ENCODE measurements at places on chromosomes 7 and 10. TPM values are rescaled to one million over a fixed set of nuclear protein-coding genes. Genes with fewer than 3 reads are reported as not detected.
A peak's percentile ranks its signal among the peaks of the same experiment; 100 is the strongest.

DNA sequence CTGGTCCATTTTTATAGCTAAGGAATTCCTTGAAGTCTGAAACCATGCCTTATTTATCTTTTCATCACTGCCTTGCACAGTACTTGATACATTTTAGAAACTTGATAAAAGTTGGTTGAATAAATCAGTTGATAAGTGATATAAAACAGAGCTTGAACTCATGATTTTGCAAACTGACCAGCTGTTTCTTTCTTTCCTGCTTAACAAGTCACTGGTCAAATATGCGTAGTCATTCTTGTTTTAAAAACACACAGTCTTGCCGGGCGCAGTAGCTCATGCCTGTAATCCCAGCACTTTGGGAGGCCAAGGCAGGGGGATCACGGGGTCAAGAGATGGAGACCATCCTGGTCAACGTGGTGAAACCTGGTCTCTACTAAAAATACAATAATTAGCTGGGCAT, 6.3 kb downstream of the TPST1 start:
- peaks cover 26% of the 10 kb centered on the region for H3K4me1 ChIP-seq
- H3K4me3 ChIP-seq = no peak overlapping the region
- H3K27me3 ChIP-seq = peaks cover 2% of the 10 kb centered on the region

The SFTPD gene
- not detected for total RNA-seq

DNA sequence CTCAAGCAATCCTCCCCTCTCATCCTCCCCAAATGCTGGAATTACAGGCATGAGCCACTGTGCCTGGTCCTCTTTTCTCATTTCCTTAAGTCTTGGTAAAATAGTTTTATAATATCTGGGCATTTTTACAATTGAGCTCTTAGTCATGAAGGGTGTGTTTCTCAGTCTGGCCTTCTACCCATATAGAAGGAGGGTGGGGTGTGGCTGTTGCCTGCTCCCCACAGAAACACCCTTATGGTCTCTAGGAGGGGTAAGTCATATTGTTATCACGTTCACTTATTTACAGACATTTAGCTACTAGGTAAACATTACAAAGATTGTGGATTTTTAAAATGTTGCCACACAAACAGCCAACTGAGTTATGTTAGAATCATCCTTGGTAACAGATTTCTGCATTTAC, 6.7 kb upstream of the OTUD1 start:
- peaks cover 3% of the 10 kb centered on the region for H3K4me1 ChIP-seq
- no peaks in the 10 kb centered on the region for H3K36me3 ChIP-seq
- no peak overlapping the region for H3K4me3 ChIP-seq
- H3K27ac ChIP-seq = no peak overlapping the region
- peaks cover 4% of the 10 kb centered on the region for H3K27me3 ChIP-seq

The ZNF488 gene
- not detected for total RNA-seq

DNA sequence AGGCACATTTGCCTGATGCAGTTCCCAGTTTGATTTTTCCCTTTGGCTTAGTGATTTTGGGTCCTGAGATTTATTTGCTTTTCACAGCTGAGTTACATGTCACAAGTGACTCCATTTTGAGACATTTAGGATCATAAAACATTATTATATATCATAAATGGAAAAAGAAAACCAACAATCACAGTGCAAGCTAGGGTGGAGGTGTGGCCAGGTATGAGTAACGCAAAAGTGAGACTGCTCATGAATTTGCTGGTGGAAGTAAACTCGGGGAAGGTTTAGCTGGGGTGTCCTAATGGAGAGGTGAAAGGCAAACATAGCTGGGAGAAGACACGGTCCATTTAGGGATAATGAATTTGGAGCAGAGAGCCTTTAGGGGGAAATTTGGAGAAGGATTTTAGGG, 21.7 kb upstream of the UCN3 start:
- H3K4me3 ChIP-seq = no peak overlapping the region
- DNase-seq = no peak
- H3K36me3 ChIP-seq = no peaks in the 10 kb centered on the region
- H3K4me1 ChIP-seq = peaks cover 5% of the 10 kb centered on the region

DNA sequence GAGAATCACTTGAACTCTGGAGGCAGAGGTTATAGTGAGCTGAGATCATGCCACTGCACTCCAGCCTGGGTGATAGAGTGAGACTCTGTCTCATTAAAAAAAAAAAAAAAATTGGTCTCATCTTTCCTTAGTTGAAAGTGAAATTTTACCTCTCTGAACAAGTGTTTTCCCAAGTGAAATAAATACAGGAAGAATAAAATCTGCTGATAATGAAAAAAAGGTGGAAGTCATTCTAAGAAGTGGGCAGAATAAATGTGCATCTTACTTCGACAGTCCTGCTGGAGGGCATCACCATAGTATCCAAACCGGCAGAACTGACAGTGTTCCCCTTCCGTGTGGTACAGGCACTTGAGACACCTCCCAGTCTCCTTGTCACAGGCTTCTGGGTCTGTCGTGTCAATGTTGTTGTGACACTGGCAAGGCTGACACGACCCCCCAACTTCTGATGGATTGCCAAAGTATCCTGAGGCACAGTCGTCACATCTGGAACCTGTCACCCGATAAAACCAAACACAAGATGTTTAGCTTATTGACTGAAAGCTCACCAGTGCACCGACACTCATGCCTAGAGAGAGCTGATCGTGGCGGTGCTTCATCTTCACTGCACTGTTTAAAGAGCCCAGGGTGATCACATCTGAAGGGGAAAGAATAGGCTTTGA, 49.6 kb downstream of the LAMB1 start:
- H3K4me3 ChIP-seq = no peak overlapping the region
- H3K27ac ChIP-seq = no peak overlapping the region
- no peak for DNase-seq
- no peaks in the 10 kb centered on the region for H3K4me1 ChIP-seq
- no peaks in the 10 kb centered on the region for H3K36me3 ChIP-seq

The PDE1C gene
- not detected for total RNA-seq

GRCh38 chr7:95874541-95875265, 102.3 kb downstream of the DYNC1I1 start:
- no peak overlapping the region for H3K4me3 ChIP-seq
- DNase-seq = no peak
- H3K27ac ChIP-seq = no peak overlapping the region
- H3K4me1 ChIP-seq = no peaks in the 10 kb centered on the region
- no peaks in the 10 kb centered on the region for H3K27me3 ChIP-seq

The DPY19L1 gene
- 18.9 TPM for total RNA-seq

- H3K27ac ChIP-seq = no peak overlapping the region
- no peak for DNase-seq
- no peak overlapping the region for H3K4me3 ChIP-seq
- peaks cover 5% of the 10 kb centered on the region for H3K36me3 ChIP-seq
- peaks cover 5% of the 10 kb centered on the region for H3K4me1 ChIP-seq
Observed at GRCh38 chr10:341081-341740, 206.0 kb downstream of the ZMYND11 start.

The OPN4 gene
- total RNA-seq = not detected

GRCh38 chr10:49300140-49300974, 1.4 kb downstream of the C10orf71 start:
- H3K4me1 ChIP-seq = peaks cover 11% of the 10 kb centered on the region
- H3K36me3 ChIP-seq = no peaks in the 10 kb centered on the region
- no peak for DNase-seq
- peaks cover 22% of the 10 kb centered on the region for H3K27me3 ChIP-seq

- peaks cover 16% of the 10 kb centered on the region for H3K36me3 ChIP-seq
- H3K4me1 ChIP-seq = peaks cover 48% of the 10 kb centered on the region
- DNase-seq = peak; percentile 79
- peaks cover 12% of the 10 kb centered on the region for H3K27me3 ChIP-seq
- H3K27ac ChIP-seq = peak overlapping the region; percentile 23
Observed at GRCh38 chr7:139775829-139776266, 1.9 kb downstream of the HIPK2 start.

- H3K4me3 ChIP-seq = no peak overlapping the region
- no peaks in the 10 kb centered on the region for H3K4me1 ChIP-seq
- H3K36me3 ChIP-seq = peaks cover 33% of the 10 kb centered on the region
Observed at GRCh38 chr10:114151486-114151885, 22.5 kb downstream of the CCDC186 start.

DNA sequence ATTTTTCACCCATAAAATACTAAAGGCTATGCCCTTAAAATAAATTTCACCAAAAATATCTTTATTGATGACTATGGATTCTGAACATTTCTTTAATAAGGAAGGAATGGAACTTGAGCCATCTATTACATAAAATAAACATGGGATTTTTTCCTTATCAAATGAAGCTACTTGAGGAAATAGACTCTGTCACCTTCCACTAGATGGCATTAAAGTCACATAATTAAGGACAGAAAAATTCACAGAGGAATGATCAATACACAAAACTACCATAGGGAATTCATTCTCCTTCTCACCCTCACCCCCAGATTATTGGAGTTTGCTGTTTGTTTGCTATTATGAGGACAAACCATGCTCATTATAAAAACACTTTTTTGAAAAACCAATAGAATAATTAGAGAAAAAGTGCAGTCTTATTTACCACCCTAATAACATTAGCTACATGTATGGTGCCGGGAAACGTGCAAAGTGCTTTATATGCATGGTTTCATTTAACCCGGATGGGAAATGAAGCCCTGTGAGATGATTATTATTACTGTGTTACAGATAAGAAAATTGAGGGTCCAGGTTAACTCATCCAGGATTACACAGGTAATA, 21.1 kb upstream of the FOXI2 start:
- DNase-seq = no peak
- no peaks in the 10 kb centered on the region for H3K4me1 ChIP-seq
- H3K36me3 ChIP-seq = no peaks in the 10 kb centered on the region
- no peaks in the 10 kb centered on the region for H3K27me3 ChIP-seq

DNA sequence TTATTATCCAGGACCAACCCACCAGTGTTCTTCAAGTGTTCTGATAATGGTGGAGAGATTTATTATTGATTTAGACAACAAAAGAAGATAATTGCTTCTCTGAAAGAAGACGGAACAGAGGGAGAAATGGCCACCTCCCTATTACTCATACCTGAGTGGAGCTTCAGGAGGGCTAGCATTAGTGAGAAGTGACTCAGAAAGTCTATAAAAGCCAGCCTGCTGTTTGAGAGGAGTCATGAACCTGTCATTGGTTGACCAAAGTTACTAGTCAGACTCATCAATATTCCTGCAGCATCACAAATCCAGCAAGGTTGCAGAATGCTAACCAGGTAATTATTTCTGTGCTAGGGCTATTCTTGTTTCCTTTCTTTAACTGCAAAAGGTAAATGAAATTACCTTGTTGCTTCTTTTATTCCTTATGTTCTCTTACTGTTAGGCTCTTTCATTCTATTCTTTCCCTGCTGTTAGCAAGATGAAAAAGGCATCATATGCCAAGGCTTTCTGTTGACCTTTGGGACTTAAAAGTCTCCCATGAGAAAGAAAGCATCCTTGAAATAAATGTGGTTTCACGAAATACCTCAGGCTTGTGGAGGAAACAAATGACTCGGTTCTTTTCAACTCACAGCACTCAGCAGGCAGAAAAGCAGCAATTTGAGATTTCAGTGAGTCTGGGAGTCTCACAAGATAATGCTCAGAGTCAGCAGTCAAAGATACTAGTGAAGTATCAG, 256.4 kb upstream of the PHYHIPL start:
- H3K36me3 ChIP-seq = no peaks in the 10 kb centered on the region
- no peak for DNase-seq
- H3K4me1 ChIP-seq = no peaks in the 10 kb centered on the region
- H3K27ac ChIP-seq = no peak overlapping the region

The MOSPD3 gene
- total RNA-seq = 43.5 TPM

- H3K4me3 ChIP-seq = no peak overlapping the region
- H3K36me3 ChIP-seq = no peaks in the 10 kb centered on the region
- DNase-seq = no peak
- H3K27ac ChIP-seq = no peak overlapping the region
- peaks cover 5% of the 10 kb centered on the region for H3K27me3 ChIP-seq
- no peaks in the 10 kb centered on the region for H3K4me1 ChIP-seq
Observed at GRCh38 chr7:47743965-47744591, 162.2 kb upstream of the TNS3 start.

The PRKG1 gene
- total RNA-seq = not detected

DNA sequence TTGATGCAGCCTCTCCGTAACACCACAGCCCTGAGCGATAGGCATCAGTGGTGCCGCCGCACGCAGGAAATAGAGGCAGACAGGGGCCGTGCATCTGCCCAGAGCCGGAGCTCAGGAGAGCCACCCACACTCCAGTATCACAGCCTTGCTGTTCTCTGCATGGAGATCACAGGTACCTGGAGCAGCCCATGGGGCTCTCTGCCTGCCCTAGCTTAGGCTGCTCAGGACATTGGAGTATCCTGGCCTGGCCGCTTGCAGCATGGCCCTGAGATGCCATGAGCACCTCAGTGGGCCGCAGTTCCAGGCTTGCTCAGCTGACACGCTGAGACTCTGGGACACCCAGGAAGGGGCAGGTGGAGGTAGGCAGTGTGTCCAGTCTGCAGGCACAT, 47.0 kb downstream of the ELFN1 start:
- H3K27me3 ChIP-seq = no peaks in the 10 kb centered on the region
- no peak overlapping the region for H3K27ac ChIP-seq
- no peaks in the 10 kb centered on the region for H3K36me3 ChIP-seq
- DNase-seq = no peak

DNA sequence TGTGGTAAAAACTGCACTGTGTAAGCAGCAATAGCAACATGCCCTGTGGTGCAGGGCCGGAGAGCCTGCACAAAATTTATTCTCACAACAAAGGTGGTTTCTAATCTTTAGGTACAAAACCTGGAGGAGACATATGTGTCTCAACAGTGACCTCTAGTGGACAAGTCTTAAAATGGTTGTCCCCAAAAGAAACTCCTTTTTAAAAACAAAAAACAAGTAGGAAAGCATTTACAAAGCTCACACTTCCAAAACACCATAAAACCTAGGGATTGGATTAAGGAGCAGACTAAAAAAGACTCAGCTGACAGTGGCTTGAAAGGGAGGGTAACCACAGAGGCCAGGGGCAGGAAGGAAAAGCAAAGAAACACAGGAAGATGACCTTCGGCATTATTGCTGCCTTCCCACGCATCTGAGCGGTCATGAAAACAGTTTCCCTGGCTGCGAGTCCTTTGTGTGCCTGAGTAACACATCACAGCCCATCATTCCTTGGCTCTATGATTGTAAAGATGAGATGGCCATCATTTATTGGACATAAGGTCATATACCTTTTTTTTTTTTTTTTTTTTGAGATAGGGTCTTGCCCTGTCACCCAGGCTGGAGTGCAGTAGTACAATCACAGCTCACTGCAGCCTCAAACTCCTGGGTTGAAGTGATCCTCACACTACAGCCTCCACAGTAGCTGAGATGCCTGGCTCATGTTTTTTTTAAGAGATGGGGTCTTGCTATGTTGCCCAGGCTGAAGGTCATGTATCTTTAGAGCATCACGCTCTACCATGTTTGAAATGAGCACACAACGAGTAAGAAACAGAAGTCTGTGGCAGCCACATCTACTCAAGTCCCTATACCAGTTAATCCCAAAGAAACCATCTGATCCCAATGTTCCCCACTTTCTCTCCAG, 39.5 kb downstream of the RSU1 start:
- H3K4me1 ChIP-seq = peaks cover 20% of the 10 kb centered on the region
- peak overlapping the region; percentile 34 for H3K27ac ChIP-seq
- peak; percentile 39 for DNase-seq
- no peak overlapping the region for H3K4me3 ChIP-seq
- H3K27me3 ChIP-seq = no peaks in the 10 kb centered on the region

DNA sequence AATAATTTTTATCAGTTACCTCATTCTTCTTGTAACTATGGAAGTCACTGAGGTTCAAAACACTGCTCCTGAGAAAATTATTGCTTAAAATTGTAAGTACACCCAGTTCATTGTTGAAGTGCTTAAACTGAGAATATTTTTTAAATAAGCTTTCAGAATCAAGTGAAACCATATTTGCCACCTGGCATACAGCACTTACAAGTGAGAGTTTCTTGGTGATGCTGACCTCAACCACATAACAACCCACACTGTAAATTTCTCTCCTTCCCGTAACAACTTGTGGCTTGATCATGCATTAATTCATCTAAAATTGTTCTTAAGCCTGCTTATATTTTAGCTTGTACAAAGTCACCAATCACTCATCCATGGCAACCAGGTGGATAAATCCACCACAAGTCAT, 34.0 kb downstream of the IMMP2L start:
- H3K27ac ChIP-seq = no peak overlapping the region
- peaks cover 22% of the 10 kb centered on the region for H3K4me1 ChIP-seq
- no peaks in the 10 kb centered on the region for H3K27me3 ChIP-seq
- H3K36me3 ChIP-seq = peaks cover 2% of the 10 kb centered on the region
- no peak overlapping the region for H3K4me3 ChIP-seq
- peak; percentile 30 for DNase-seq
